ENCODE measurements at places on chromosomes 2 and 18. TPM values are rescaled to one million over a fixed set of nuclear protein-coding genes. Genes with fewer than 3 reads are reported as not detected.
A peak's percentile ranks its signal among the peaks of the same experiment; 100 is the strongest.

SLC8A1 gene
- total RNA-seq, result 990 TPM

POTEI gene
- not detected for total RNA-seq

CYRIA gene
- total RNA-seq, result 4.1 TPM

NPAS2 gene
- total RNA-seq, result 51.0 TPM

GRCh38 chr2:61984682-61985081, 79.2 kb downstream of the COMMD1 start:
- no peak overlapping the region for H3K27ac ChIP-seq
- no peaks in the 10 kb centered on the region for H3K27me3 ChIP-seq
- peaks cover 8% of the 10 kb centered on the region for H3K4me1 ChIP-seq

DNA sequence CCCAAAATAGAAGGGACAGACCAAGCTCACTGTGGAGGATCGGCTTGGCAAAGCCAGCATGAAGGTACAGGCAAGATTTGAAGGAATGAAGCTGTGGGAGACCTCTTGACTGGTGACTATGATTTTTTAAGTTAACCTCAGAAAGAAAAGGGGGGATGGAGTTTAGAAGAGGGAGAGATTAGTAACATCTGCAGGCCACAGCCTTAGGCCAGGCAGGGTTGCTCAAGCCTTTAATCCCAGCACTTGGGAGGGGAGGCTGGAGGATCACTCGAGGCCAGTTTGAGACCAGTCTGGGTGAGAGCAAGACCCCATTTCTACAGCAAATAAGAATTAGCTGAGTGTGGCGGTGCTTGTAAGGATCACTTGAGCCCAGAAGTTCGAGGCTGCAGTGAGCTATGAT, 46.6 kb downstream of the ZNF532 start:
- peaks cover 7% of the 10 kb centered on the region for H3K36me3 ChIP-seq
- DNase-seq, result no peak

- peaks cover 33% of the 10 kb centered on the region for H3K27me3 ChIP-seq
- no peak overlapping the region for H3K27ac ChIP-seq
- no peak overlapping the region for H3K4me3 ChIP-seq
- H3K4me1 ChIP-seq, result peaks cover 5% of the 10 kb centered on the region
- H3K36me3 ChIP-seq, result no peaks in the 10 kb centered on the region
Observed at GRCh38 chr2:121999264-121999663, 243.8 kb downstream of the TSN start.

- no peaks in the 10 kb centered on the region for H3K4me1 ChIP-seq
- no peak overlapping the region for H3K4me3 ChIP-seq
Observed at GRCh38 chr2:47486841-47487497, 84.0 kb downstream of the MSH2 start.

DNA sequence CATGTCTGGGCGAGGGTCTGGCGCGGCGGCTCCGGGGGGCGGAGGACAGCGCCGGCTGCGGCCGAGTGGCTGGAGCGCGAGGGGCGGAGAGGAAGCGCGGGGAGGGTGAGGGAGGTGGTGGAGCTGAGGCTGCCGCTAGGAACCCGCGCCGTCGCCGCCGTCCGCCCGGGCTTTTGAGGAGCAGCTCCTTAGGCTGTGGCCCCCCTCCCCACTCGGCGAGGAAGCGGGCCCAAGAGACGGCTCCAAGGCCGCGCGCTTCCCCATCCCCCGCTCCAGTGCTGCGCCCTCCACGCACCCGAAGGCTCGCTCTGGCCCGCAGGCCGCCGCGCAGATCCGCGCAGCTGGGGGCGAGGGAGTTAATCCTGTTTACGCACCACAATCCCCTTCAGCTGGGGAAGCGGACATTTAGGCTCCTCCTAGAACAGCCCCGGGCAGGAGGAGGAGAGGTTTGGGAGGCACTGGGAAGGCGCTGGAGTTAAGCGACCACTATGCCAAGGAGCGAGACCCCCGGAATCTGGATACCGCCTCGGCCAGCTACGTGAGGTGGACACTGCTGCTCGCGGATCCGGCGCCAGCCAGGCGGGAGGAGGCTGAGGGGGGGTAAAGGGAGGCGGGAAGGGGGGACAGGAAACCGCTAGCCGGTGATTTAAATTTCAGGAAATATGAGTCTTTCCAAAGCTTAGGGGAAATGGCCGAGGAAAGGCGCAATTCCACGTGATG, at the start of gene CNRIP1:
Gene CNRIP1 (minus strand): TSS at position 552 of the 720 bp plus-strand sequence. CDS start 549 bp downstream, at position 3.
- H3K36me3 ChIP-seq, result peaks cover 17% of the 10 kb centered on the region
- peak within 1 kb of the TSS; percentile 88 for H3K4me3 ChIP-seq
- peaks cover 45% of the 10 kb centered on the region for H3K4me1 ChIP-seq
- peaks cover 22% of the 10 kb centered on the region for H3K27me3 ChIP-seq
- H3K27ac ChIP-seq, result peak within 1 kb of the TSS; percentile 97

- peaks cover 20% of the 10 kb centered on the region for H3K4me1 ChIP-seq
- H3K27me3 ChIP-seq, result no peaks in the 10 kb centered on the region
- DNase-seq, result no peak
- H3K36me3 ChIP-seq, result peaks cover 62% of the 10 kb centered on the region
- H3K27ac ChIP-seq, result peak overlapping the region; percentile 4
- no peak overlapping the region for H3K4me3 ChIP-seq
Observed at GRCh38 chr2:178747767-178748166, 59.5 kb downstream of the TTN start.

GRCh38 chr2:2688254-2688653, 357.2 kb upstream of the MYT1L start:
- no peak overlapping the region for H3K27ac ChIP-seq
- H3K4me3 ChIP-seq, result no peak overlapping the region
- H3K27me3 ChIP-seq, result peaks cover 49% of the 10 kb centered on the region
- DNase-seq, result no peak
- H3K36me3 ChIP-seq, result no peaks in the 10 kb centered on the region

DNA sequence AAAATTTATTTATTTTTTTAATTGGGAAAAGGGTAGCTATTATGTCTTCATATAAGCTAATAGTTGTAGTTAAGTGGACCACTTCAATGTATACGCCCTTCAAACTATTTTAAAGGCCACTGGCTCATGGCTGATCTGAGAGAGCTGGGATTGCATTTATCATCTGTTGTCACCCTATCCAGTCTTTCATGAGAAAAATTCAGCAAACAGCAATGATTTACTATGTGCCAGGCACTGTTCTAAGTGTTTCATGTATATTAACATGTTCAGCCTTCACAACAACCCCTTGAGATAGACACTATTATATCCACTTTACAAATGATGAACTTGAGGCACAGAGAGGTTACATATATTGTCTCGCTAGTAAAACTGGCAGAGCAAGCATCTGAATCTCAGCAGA, 66.1 kb upstream of the ZNF397 start:
- H3K36me3 ChIP-seq, result no peaks in the 10 kb centered on the region
- H3K4me1 ChIP-seq, result peaks cover 13% of the 10 kb centered on the region
- H3K27me3 ChIP-seq, result no peaks in the 10 kb centered on the region
- H3K4me3 ChIP-seq, result no peak overlapping the region
- no peak overlapping the region for H3K27ac ChIP-seq

DNA sequence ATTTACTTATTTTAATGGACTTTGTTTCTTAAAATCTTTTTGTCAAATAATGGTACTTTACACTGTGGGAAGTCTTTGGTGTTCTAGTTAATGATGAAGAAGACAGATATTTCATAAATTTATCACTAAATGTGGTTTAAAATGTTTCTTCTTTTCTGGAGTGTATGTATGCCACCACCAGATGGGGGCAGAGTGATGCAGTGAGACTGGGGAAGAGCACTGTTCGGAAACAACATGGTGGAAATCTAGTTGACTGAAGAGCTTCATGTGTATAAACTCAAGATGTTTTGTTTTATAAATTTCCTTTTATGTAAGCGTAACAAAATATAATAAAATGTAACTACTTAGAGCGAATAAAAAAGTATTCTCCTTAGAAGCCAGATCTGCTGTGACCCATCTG, 195.1 kb downstream of the KCNE4 start:
- DNase-seq, result no peak
- no peaks in the 10 kb centered on the region for H3K36me3 ChIP-seq
- no peak overlapping the region for H3K27ac ChIP-seq
- H3K27me3 ChIP-seq, result no peaks in the 10 kb centered on the region
- no peaks in the 10 kb centered on the region for H3K4me1 ChIP-seq

GRCh38 chr2:85900366-85900765, 11.6 kb upstream of the ST3GAL5 start:
- H3K27ac ChIP-seq, result no peak overlapping the region
- DNase-seq, result no peak
- peaks cover 20% of the 10 kb centered on the region for H3K27me3 ChIP-seq
- no peaks in the 10 kb centered on the region for H3K36me3 ChIP-seq
- H3K4me3 ChIP-seq, result no peak overlapping the region
- H3K4me1 ChIP-seq, result no peaks in the 10 kb centered on the region

GRCh38 chr2:14942987-14943386, 310.5 kb downstream of the LRATD1 start:
- H3K36me3 ChIP-seq, result no peaks in the 10 kb centered on the region
- no peak overlapping the region for H3K4me3 ChIP-seq
- H3K27me3 ChIP-seq, result no peaks in the 10 kb centered on the region
- DNase-seq, result no peak
- no peak overlapping the region for H3K27ac ChIP-seq
- no peaks in the 10 kb centered on the region for H3K4me1 ChIP-seq

GRCh38 chr2:1963786-1964185, 219.5 kb upstream of the PXDN start:
- H3K4me3 ChIP-seq, result no peak overlapping the region
- DNase-seq, result no peak
- peaks cover 4% of the 10 kb centered on the region for H3K27me3 ChIP-seq
- H3K4me1 ChIP-seq, result no peaks in the 10 kb centered on the region
- H3K36me3 ChIP-seq, result no peaks in the 10 kb centered on the region
- no peak overlapping the region for H3K27ac ChIP-seq
